ENCODE measurements at places on chromosomes 4 and X.

GRCh38 chrX:39730662-39731329, 367.0 kb downstream of the BCOR start:
- peak; percentile 17 for DNase-seq

DNA sequence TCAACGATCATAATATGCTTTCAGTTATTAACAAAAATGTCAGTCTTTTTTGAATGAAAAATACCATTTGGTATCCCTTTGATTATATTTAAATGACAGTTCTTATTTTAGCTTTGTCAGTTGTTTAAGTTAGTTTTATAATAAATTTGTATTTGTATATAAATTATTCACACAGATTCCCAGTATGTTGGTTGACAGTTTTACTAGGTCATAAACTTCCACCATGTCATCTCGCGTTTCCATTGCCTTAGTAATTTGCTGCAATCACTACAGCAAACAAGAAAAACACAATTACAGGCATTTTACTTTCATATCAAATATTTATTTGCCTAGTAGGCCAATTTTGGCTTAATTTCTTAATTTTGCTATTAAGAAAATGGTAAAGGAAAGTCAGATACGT, 109.6 kb upstream of the ANK2 start:
- no peak for DNase-seq

DNA sequence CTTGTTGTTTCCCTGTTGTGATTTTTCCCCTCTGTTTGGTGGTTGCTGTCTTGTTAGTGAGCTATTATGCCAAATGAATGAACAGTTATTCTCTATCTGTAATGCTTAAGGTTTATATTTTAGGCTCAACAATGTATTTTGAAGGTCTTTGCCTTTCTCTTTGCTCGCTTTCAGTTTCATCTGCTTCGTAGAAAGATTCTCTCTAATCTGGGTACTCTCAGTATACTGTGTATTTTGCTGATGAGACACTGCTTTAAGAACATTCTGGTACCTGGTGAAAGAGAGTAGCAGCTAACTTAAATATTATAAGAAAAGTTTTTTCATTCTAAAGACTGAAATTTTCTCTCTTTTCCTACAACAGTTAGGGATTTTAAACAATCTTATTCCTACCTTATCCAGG, 1274.7 kb upstream of the PABPC4L start:
- DNase-seq, result no peak

DNA sequence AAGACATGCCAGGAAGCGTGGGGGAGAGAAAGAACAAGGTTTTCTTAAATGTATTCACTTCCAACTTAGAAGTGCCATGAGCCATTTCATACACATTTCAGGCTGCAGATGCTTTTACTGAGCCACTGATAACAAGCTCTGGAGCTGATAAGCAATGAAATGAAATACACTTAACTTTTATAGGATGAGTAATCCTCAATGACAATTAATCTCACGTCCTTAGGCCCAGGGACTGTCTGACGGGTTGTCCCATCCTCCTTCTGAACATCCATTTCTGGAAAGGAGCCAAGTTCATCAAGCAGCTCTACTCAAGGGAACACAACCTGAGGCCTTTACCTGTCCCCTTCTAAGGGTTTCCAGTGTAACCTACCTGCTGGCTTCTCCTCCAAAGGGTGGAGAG, 121.2 kb downstream of the PARM1 start:
- no peak for DNase-seq

DNA sequence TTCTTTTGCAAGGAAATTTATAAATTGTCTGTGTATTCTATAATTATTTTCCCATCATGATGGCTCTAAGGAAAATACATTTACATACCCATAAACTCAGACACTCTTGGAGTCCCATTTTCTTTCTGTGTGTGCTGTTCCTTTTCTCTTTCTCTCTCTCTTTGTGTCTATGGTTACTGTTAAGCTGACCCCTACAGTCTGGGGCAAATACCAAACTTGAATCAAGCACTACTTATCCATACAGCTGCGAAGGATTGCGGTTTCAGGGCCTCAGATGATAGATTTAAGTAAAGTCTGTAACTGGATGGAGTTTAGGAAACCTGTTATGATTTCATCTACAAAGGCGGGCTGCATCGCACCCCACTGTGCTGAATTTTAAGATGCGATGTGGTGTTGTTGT, 150.2 kb downstream of the SHROOM3 start:
- no peak for DNase-seq

- no peak for DNase-seq
Measured at GRCh38 chrX:31199840-31200114, 127.9 kb upstream of the FTHL17 start.

DNA sequence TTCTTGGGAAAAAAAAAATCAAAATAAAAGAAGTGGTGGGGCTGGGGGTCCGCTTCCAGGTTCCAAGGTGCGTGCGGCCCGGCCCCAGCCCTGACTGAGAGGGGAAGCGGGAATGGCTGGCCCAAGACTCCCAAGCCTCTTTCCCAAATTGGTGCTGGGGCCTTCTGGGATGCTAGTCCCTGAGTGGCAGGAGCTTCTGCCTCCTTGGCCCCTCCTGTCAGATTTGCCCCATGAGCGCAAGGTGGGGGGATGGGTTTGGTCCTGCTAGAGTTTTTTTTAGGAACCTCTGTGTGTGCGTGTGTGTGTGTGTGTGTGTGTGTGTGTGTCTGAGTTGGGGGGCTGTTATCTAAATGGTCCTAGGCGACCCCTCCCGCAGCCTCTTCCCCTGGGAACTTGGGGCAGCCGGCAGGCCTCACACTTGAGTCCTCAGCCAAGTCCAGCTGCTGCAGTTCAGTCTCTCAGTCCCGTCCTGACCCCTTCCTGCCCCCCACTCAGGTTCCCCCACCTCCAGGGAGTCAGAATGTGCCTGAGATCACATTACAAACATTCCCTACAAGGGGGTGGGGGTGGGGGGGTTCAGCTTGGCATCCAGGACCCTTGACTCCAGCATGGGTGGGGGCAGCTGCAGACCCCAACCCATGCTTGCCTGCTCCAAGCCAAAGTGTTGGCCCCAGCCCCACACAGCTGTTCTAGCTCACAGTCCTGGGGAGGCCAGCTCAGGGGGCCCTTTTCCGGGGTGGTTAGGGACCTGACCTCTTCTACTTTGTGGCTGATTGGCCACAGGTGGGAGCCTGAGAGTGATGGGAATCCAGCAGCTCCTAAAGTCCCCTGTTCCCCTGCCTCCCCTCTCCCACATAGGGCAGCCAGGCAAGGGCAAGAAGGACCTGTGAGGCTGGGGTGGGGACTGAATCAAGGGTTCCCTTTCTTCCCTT, 4.0 kb downstream of the EFNB1 start:
- no peak for DNase-seq

DNA sequence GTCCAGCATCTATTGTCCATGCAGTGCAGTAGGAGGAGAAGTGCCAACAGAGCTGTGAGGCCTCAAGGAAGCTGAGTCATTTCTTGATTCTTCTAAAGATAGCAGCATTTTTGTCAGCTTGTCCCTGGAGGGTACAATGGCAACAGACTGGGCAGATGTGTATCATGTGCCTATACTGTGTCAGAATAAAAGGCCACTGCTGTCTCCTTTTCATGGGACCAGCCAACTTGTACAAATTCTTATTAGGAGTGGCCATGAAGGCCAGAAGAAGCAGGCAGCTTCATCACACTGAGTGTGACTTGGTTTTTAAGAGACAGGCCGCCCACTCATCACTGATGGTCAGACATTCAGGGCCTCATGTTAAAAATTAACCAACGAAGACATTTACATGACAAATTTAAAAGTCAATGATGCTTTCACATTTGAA, 185.0 kb upstream of the FAM241A start:
- DNase-seq, result no peak

GRCh38 chr4:15902746-15903145, 35.8 kb downstream of the FGFBP1 start:
- DNase-seq, result no peak

GRCh38 chr4:73711989-73712388, 28.4 kb upstream of the CXCL8 start:
- no peak for DNase-seq

DNA sequence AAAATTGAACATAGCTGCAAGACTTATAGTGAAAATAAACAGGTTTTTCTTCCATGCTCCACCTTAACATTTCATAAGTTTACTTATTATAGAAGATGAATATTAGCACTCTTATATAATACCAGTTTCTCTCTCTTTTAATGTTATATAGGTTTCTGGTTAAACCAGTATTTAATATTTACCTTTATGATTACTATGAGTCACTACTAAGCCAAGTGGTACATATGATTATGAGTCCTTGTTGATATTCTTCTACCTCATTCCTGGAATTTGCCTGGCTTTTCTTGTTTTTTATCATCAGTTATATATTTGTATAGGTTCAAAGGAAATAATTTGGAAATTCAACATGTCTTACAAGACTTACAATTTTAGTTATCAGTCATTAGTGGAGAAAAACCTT, 89.9 kb upstream of the MAOA start:
- no peak for DNase-seq
